Stimulated activated CD4-positive, alpha-beta T cell treated with anti-CD3 and anti-CD28 coated beads, Interleukin-15, amount 100 ng/mL, for 1 hour (primary cell): ENCODE measurements at places on chromosomes 11 and 22.

DNA sequence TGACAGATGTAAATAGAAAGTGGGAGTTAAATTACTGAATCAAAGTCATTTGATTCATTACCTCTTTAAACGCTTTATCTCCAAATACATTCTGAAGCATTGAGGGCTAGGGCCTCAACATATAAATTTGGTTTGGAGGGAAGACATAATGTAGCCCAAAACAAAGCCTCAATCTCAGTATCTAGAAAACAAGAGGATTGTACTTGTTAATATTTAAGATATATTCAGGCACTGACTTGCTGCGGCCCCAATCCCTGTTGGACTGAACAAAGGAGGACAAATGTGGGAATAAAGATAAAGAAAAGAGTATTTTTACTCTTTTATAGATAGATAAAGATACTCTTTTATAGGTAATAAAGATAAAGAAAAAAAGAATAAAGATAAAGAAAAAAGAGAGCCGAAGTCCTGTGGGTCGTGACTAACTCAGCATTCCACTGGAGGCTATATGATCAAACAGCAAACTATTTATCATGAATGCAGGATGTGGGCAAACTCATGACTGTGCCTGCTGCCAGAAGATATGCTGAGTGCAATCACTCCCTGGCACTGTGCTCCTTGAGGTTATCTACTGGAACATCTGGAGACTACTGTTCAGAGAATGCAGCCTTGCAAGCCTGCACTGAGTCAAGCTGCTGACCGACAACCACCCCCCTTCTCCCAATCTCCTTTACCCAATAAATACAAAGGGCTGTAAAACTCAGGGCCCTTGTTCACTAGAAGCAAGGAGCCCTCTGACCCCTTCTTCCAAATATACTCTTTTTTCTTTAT lies 6.9 kb downstream of the OR10V1 start:
- no peak for DNase-seq

DNA sequence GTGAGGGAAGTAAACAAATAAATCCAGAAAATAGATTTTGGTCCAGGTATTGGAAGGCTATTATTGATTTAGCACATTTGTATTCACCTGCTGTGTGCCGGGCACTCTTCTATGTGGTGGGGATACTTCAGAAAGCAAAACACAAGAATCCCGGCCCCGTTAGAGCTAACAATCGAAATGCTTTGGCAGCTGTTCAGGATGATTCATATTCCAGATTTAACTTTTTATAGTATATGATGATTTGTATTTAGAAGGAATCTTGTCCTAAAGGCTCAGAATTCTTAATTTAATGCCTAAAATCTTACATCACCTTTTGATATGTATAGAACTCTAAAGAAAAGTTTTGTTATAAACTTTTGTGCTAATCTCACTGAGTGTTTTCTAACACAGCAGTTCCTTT lies 28.0 kb downstream of the ZC3H12C start:
- DNase-seq: no peak

DNA sequence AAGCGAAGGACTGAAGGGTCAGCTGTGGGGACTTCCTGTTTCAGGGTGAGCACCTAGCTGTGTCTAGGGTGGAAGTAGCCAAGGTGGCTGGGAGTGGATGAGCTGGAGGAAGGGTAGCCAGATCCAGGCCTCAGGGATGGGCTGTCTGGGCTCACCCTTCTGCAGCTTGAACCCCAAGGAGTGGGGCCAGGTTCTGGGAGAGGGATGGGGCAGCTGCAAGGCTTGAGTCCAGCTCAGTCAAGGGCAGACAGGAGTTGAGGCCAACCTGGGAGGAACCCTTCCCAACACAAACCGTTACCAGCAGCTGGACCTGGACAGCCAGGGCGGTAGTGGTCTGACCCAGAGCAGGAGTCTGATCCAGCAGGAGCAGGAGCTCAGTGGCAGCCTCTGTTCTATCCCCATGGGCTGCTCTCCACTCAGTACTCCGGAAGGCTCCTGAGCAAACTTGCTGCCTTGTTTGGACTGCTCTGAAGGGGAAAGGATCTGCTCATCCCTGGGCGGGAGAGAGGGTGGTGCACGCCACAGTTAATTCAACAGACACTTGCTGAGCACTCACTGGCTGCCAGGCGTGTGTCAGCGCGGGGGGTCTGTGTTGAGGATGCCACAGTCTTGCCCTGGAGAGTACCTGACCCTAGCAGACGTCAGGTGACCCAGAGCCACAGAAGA lies 53.8 kb upstream of the THY1 start:
- DNase-seq: no peak

DNA sequence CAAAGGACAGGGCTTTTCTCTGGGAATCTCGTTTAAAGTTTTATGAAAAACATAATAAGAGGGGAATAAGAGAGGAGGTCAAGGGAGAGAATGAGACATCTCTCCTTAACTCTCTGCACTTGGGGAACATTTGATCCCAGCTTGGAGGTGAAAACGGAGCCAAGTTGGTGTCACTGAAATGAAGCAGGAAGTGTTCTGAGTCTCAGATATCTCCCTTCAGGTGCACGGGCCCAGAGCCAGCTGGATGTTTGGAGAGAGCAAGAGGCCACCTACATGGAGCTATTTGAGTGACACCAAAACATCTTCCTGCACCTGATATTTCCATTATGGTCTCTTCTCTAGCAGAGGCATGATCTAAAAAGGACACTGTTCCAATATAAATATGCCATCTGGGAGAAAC lies 85.7 kb downstream of the BLID start:
- no peak for DNase-seq
